Activated naive CD4-positive, alpha-beta T cell (primary cell): ENCODE measurements at places on chromosomes 4 and X.

DNA sequence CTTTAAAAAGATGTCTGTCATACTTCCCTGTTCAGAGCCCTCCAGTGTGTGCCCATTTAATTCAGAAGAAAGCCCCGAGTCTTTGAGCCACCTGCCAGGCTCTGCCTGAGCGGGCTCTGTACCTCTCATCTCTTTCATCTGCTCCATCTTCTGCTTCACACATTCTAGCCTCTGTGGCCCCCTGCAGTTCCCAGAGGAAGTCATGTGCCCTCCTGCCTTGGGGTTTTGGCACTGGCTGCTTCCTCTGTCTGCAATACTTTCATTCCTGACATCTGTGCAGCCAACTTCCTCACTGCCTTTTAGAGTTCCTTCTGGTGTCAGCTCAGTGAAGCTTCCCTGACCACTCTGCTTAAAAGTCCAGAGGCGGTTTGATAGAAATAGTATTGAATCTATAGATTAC lies 6.2 kb upstream of the STK32B start:
- DNase-seq: no peak

DNA sequence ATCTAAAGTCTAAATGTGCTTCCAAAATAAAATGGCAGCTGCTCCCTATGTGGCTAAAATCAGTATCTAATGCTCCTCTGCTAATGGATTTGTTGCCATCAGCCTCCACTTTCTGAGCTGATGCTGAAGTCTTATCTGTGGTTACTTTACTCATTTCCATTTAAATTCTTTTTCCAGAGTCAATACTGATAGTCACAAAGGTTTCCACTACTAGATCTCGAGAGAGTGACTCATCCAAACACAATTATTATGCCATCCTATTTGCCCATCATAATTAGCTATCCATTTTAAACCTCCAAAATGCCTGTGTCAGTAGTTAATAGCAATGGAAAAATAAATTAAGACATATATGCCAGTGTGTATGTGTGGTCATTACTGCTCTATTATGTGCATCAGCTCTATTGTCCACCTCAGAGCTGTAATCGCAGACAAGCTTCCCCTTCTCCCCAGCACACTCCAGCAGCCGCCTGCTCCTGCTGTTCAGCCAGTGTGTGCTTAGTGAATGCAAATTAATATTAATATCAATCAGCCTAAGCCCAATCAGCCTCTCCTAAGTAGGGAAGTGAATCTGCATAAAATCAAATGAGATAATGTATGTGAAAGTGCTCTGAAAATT lies 199.8 kb upstream of the ZIC3 start:
- no peak for DNase-seq

DNA sequence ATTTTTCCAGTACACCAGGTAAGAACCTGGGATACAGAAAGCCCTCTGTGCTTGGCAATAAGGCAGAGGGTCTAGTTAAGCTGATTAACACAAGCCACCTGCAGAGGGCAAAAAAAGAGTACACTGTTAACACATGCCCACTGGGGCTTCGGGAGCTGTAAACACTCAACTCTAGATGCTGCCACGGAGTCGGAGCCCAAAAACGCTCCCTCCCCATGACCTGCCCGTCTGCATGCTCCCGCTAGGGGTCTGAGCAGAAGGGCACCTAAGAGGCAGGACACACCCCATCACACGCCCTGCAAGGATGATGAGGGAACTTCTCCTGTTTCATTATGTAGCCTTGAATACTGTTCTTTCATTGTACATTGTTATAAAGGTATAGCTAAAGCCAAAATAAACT lies 715.6 kb upstream of the AADAT start:
- DNase-seq: no peak

GRCh38 chr4:8468746-8469535 lies 28.4 kb downstream of the TRMT44 start:
- DNase-seq: no peak

DNA sequence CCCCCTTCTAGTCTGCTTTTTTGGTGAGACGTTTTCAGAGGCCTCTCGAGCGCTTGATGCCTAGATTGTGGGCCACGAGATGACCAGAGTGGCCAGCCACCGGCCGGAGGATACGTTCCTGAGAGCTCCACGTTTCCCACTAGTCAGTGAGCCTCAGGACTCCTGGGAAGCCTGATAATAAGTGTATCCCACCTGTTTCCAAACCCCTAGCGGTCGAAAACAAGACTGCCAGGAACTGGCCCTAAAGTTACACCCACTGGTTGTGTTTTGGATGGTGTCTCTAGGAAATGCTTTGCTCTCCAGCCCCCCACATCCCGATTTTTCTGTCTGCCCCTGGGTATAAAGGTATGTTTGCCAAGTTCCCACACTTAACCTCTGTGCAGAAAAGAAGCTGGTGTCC lies 4.6 kb upstream of the RS1 start:
- DNase-seq: no peak

- DNase-seq: no peak
These were observed 80.2 kb upstream of the FHL1 start for GRCh38 chrX:136067097-136067496.

GRCh38 chrX:140249088-140249487 lies 255.8 kb downstream of the SOX3 start:
- no peak for DNase-seq

DNA sequence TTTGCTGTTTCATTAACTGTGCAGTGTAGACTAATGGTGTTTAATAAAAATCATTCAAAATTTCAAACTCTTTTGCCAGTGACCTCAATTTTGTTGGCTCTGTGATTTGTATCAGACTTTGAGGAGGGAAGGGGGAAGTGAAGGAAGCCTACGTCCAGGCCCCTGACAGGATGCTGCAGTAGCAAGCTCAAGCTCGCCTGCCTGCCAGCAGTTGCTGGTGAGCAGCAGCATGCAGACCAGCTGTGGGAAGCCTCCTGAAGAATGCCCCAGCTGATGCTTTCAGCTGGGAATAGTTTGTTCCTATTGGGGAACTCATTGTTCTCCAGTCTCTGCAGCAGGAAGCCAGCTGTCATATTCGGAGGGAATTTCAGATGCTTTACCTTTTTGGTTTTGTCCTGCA lies 495.2 kb downstream of the AFF2 start:
- no peak for DNase-seq

DNA sequence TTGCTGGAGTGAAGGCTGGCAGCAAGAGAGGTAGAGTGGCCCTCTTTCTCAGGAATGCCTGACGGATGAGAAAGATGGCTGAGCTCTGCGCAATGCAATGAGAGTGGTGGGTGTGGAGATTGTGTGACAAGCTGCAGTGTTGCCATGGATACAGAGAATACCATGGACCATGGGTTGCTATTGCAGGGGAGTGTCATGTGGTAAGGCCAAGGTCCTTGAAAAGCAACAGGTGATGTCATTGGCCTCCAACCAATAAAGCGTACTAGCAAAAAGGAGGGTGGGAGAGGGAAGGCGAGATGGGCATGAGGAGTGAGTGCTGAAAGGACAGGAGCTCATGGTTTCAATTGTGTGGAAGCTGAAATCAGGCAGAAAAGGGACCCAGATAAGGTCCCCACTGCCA lies 1.8 kb downstream of the PNMA5 start:
- DNase-seq: no peak

GRCh38 chr4:7021930-7022664 lies 21.1 kb upstream of the TADA2B start:
- DNase-seq: no peak

DNA sequence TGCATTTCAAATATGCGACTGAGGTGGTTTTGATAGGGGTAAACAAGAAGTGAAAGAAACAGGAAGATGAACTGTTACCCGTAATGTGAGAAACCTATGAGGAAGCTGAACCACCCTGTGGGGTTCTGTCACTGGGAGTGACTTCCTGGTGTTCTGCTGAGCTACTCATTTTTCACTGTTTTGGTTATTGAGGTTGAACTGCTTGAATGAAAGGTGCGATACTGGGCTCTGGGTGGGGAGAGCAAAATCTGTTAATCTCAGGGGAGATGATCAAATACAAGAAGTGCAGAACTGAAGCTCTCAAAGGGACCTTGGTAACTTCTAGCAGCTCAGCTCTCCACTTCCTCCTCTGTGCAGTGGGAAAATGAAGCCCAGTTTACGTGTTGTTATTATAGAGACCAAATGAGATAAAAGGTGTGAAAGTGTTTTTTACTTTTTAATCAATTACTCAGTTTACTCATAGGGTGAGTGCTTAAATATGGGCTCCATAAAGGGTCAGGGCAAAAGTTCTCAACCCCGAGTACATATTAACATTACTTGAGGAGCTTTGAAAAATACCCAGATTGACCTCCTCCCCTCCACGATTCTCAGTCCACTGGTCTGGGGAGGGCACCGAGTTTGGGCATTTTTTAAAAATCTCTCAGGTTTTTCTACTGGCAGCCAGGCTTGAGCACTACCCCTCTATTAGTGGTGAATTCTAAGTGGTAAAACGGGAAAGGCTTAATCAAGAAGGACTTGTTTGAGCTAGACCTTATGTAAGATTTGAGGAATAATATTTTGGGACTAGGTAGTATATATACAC lies 66.7 kb downstream of the COQ2 start:
- peak; percentile 15 for DNase-seq

DNA sequence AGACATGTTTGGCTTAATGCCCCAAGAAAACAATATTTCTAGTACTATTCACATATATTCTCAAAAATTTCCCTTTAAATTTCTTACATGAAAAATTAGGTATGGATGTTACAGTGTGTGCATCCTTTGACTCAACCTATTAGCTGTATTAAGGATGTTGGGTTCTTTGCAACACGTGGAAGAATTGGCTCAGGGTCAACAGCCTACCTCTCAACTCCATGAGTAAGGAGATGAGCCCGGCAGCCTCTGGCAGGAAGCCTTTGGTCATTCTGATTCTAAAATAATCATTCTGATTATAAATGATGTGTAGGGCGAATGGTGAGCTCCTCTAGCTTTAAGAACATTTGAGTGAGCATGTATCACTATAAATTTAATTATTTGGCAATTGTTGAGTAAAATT lies 148.0 kb upstream of the WDFY3 start:
- DNase-seq: no peak

DNA sequence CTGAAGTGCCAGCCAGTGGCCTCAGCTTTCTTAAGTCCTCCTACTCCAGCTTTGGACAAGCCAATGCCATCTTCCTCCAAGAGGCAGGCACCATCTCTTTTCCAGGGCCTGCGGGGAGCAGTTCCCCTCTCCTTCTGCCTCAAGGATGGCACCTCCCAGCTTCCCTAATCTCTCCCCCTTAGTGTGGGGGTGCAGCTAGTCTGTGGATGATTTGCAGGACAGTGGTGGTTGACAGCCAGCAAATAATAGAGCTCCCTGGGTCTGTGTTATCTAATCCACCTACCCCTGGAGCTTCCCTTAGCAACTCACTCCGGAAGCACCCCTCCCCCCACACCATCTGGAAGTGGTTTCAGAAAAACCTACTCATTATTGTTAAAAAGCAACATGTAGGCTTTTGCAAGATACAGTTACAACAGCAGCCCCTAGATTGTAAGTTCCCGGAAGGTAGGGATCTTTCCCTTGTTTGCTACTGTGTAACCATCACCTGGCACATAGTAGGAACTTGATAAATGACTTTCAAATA lies 247.1 kb downstream of the BCOR start:
- DNase-seq: peak; percentile 18

- DNase-seq: no peak
These were observed 18.8 kb downstream of the MCUB start for GRCh38 chr4:109578846-109579245.

DNA sequence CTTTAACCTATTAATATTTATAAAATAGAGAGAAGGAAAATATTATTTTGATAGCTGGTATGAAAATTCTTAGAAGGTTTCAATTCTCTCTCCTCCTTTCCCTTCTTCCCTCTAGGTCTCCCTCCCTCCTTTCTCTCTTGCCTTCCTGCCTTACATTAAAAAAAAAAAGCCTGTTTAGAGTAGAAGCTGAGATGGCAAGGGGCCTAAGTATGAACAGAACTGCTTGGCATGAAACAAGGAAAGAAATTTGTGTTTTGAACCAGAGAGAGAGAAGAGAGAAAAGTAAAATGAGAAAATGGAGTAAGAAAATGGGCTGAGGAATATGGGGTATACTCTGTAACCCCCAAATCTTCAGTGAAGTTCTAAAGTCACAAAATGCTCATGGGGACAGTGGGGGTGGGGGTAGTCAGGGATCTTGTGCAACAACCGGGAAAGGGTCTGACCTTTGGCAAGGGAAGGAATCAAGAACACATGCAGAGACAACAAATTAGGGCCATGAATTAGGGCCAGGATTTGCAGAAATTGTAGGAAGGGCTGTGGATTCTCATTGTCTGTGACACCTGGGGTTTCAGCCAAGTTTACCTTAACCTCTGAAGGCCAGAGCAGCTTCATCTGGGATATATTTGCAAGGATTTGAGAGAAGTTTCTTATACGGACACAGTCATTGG lies 30.6 kb downstream of the SUPT20HL2 start:
- DNase-seq: no peak

- DNase-seq: no peak
These were observed 1.2 kb downstream of the IL15 start for GRCh38 chr4:141637565-141637964.

DNA sequence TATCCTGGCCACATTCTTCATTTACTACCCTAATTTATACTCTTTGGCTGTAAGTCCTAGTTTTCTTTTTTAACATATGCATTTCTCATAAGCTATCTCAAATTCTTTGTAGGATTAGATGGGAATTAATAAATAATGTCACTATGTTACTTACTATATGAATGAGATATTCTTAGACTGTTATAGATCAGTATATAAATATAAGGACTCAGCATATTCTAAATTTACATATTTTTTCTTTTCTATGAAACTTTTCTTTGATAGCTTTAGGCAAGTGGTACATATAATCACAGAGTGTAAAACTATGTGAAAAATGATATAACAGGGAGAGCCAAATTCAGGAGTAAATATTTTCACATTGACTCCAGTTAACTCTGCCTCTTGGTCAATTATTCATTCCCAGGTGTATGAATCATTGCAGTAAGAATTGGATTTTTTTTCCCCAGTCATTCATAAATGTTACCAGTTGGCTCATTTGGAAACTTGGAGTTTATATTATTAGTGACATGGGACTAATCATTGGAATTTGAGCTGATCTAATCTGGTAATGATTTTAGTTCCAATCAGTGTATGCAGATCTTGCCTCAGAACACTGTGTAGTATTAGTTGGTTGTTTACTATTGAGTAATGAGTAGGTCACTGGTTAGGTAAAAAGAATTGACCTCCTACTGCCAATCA lies 25.3 kb downstream of the FHIP1A start:
- no peak for DNase-seq

- no peak for DNase-seq
These were observed 367.6 kb downstream of the ARHGAP24 start for GRCh38 chr4:85842540-85842939.

GRCh38 chr4:64250061-64250460 lies 159.2 kb downstream of the TECRL start:
- no peak for DNase-seq

- no peak for DNase-seq
These were observed 55.4 kb downstream of the DDX3X start for GRCh38 chrX:41389311-41389888.

DNA sequence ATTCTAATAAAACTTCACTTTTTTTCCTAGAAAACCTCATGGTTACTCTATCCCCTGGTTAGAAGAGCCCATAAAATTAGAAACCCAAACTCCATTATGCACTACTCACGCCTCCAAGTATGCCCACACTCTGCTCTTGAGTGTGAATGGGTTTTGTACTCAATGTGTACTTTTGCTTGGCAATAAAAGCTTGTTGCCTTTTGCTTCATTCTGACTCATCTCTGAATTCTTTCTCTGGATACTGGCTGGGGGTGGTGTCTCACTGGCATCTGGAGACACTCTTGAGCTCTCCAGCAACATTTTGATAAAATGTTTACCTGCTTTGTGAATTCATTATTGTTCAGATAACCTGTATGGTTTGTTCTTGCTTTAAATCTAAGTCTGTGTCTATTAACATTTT lies 963.3 kb downstream of the TRAM1L1 start:
- no peak for DNase-seq
